NCI-H446 (cell line): ENCODE measurements at places on chromosomes 11 and 22.

GRCh38 chr11:15159085-15159484, 44.4 kb downstream of the INSC start:
- DNase-seq: no peak

GRCh38 chr11:94926271-94926625, 47.1 kb downstream of the CWC15 start:
- no peak for DNase-seq

DNA sequence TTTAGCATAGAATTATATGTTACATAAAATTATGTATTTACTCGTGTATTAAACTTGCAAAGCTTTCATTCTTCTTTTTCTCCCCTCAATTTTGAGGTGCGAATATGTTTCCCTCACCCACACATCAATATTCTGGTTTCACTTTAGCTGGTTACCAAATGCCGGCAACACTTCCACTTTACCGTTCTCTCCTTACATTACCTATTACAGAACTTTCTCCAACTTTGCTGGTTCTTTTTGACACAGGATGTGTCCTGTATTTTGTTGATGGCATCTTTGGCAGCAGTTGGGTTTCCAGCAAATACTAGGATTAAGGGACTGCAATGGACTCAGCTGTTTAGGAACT, 84.9 kb downstream of the PRR5L start:
- DNase-seq: no peak

DNA sequence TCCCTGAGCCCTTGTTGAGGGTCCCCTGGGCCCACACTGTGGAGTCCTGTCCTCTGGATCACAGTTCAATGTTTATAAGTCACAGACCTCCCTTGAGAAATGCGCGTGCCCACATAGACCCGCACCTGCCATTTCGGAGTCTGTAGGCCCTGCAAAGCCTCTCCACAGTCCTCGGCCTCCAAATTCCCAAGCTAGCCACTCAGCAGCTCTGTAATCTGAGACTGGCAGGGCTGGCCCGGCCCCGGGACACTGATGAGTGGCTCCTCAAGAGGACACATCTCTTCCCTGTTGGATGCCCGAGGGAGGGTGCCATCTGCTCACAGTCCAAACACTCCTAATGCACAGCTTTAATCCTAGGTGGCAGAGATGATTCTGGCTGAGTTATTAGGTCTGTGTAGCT, 39.1 kb downstream of the B3GAT1 start:
- no peak for DNase-seq

DNA sequence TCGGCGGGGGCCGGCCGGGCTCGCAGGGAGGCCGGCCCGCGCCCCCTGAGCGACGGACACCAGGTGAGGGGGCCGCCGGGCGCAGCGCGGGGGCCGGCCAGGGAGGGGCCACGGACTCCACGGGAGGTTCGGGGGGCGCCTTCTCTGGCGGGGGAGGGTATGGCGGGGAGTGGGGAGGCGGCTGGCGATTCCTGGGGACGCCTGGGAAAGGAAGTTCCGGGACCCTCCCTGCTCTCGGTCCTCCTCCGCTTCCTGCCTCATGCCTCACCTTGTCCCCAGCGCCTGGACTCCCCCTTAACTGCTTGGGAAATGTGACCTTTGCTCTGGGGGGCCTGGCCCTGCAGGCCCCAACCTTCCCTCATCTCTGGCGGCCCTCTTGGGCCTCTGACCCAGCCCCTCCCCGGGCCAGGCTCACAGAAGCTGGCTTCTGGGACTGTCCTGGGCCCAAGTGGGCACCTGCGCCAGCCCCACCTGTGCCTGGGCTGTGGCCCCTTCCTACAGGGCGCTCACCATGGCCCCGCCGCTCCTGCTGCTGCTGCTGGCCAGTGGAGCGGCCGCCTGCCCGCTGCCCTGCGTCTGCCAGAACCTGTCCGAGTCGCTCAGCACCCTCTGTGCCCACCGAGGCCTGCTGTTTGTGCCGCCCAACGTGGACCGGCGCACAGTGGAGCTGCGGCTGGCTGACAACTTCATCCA, 516 bp downstream of the LRFN4 start:
- DNase-seq: no peak

DNA sequence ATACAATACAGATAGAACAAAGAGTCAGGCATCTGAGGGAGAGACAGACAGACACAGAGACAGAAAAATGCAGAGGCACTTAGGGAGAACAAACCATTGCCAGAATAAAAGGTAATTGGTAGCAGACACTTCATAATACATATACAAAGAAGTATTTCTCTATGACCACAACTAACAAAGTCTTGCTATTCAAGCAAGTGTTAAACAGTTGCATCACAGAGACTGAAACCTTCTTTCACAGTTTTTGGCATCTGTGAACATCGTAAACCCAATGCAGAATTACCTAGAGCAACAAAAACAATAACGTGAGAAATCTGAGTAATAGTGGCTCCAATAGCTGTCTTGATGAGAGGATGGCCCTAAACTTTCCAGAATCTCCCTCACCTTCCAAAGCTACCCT, 116.4 kb downstream of the BLID start:
- DNase-seq: no peak
